Fibroblast of skin of back (primary cell): ENCODE measurements at places on chromosomes 5 and 9.

GRCh38 chr9:112404508-112404932 is 24.6 kb downstream of the HSDL2 start:
- DNase-seq: peak; percentile 57

DNA sequence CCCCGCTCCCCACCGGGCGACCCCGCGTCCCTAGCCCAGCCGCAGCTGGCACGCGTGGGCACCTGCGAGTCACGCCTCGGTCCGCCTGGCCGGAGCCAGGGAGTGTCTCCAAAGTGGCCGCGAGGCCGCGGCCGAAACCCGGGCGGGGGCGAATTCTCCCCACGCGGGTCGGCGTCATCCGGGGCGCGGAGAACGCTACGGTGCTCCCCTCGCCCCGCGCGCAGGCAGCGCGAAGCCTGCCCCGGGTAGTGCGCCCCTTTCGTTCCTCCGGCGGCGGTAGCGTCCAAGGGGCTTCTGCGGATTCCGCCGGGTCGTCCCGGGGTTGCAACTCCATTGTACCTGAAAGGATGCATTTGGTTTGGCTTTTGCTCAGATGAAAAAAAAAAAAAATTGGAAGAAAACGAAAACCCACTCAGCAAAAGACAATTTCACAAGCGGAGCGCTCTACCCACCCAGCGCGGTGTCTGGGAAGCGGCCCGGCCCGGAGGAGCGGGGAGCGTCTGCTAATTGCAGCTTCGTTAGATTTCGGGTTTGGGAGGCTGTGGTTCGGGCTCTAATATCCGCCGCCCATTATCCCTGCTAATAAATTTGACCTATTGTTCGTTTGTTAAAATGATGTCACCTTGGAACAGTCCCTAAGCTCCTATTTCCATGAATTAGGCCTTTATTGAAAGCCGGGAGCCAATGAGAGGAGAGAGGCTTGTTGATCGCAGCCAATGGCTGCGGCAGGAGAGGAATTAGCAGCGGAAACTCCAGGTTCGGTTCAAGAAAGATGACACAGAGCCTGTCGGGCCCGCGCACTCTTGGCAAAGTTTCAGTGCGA is at the start of gene TLX3:
TLX3 (plus strand) TSS at position 796 of the 823 bp plus-strand sequence. CDS start 118 bp downstream, outside the sequence.
- DNase-seq: peak; percentile 32

GRCh38 chr5:169347786-169348185 is 46.8 kb upstream of the SLIT3 start:
- DNase-seq: no peak

DNA sequence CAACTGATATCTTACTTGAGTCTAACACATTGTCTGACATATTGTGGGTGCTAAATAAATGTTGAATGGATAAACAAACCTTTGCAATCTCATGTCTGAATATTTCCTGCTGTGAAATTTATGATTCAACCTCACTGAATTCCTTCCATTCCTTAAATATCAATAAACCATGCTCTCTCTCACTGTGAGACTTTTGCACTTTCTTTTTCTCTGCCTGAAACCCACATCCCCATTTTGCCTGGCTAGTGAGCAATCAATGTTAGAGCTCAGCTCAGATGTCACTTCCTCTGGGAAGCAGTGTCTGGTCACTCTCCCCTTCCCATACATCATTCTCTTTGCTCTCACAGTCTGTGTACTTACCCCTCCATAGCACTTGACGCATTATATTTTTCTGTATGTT is 383.7 kb upstream of the TRPC7 start:
- DNase-seq: peak; percentile 84

GRCh38 chr5:73174100-73174815 is 1.3 kb downstream of the TMEM174 start:
- DNase-seq: no peak
